ENCODE measurements at places on chromosomes 6 and 20.

GRCh38 chr6:160917572-160917971 lies 74.0 kb upstream of the MAP3K4 start:
- DNase-seq = no peak

- DNase-seq = peak; percentile 61
These were observed 19.4 kb upstream of the MRGBP start for GRCh38 chr20:62776692-62777527.

DNA sequence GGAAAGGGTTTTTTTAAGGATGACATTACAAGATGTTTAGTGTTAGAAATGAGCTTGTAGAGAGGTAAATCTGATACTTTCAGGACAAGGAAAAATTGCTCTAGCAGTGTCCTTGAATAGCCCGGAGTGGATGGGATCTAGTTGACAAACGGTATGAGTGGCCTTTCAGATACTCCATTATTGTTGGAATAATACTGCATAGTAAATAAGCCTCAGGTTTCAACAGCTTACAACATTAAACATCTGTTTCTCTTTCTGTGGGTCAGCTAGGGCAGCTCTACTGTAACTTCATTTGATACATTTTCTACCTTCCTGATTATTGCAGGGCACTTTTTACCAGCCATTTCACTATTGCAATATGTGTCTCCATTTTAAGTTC lies 118.0 kb downstream of the B3GAT2 start:
- no peak for DNase-seq

DNA sequence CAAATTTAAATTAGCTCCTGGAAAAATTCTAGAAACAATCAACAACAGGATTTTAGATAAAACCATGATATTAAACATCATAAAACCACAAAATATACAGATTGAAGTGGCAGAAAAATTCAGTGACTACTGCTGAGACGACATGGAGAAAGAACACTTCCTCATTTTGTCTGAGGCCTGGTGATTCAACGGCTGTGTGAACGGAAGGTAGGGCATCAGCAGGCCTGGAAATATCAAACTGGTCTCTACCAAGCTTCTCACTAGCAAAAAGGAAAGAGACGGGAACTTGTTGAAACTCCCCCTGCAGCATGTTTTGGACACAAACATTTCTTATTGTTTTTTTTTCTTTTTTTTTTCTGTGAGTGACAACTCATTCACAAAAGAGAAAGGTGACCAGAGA lies 58.0 kb upstream of the AHI1 start:
- DNase-seq = peak; percentile 24

GRCh38 chr6:18387061-18387721 lies at the start of gene RNF144B:
Gene RNF144B, plus strand, starts transcription at chr6:18387350. Its CDS starts 12,185 bp downstream, at chr6:18399535.
- DNase-seq = peak; percentile 78

GRCh38 chr6:43665376-43665775 lies 20.5 kb downstream of the RSPH9 start:
- no peak for DNase-seq

- DNase-seq = no peak
These were observed 30.6 kb downstream of the MTHFD1L start for GRCh38 chr6:150895928-150896632.

GRCh38 chr20:17885544-17885943 lies 83.0 kb downstream of the SNX5 start:
- DNase-seq = no peak

GRCh38 chr6:115612796-115613479 lies 447.8 kb downstream of the FRK start:
- DNase-seq = no peak

- peak; percentile 81 for DNase-seq
These were observed 103.0 kb downstream of the EDN3 start for GRCh38 chr20:59403261-59403961.

GRCh38 chr20:57851025-57851682 lies 141.3 kb upstream of the PMEPA1 start:
- no peak for DNase-seq

DNA sequence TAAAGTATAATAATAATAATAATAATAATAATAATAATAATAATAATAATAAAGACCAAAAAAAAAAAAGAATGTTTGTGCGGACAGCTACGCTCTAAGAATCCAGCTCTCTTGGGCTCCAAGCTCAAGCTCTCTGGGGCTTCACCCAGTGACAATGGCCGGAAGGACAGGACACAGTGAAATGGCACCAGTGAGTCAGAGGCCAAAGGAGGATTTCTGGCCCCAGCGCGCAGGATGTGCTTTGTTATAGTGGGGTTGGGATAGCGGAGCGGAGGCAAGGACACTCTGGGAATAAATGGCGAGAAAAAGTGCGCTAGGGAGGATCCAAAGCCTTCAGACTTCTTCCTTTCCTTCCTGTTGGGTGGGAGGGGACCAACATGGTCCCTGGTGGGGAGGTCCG lies 38.2 kb downstream of the HLA-A start:
- no peak for DNase-seq

- DNase-seq = no peak
These were observed 29.4 kb downstream of the PLCB1 start for GRCh38 chr20:8161264-8162071.

DNA sequence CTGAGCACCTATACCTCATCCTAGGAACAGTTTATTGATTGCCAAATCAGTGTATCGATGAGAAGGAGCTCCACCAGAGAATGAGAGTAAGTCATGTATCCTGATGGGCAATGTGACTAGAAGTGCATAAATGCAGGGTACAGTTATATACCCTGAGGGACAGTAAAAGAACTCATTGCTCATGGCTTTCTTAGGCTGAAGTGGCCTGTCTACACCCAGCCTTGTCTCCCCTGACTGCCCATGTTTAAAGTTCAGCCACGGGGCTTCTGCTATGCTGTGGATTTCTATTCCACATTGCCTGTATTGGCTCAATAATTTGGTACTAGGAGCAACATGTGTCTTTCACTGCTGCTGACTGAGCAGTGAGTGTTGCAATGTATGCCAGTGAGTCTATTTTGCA lies 400.4 kb upstream of the IMPG1 start:
- DNase-seq = no peak

- no peak for DNase-seq
These were observed 78.7 kb upstream of the IFNGR1 start for GRCh38 chr6:137297887-137298286.

DNA sequence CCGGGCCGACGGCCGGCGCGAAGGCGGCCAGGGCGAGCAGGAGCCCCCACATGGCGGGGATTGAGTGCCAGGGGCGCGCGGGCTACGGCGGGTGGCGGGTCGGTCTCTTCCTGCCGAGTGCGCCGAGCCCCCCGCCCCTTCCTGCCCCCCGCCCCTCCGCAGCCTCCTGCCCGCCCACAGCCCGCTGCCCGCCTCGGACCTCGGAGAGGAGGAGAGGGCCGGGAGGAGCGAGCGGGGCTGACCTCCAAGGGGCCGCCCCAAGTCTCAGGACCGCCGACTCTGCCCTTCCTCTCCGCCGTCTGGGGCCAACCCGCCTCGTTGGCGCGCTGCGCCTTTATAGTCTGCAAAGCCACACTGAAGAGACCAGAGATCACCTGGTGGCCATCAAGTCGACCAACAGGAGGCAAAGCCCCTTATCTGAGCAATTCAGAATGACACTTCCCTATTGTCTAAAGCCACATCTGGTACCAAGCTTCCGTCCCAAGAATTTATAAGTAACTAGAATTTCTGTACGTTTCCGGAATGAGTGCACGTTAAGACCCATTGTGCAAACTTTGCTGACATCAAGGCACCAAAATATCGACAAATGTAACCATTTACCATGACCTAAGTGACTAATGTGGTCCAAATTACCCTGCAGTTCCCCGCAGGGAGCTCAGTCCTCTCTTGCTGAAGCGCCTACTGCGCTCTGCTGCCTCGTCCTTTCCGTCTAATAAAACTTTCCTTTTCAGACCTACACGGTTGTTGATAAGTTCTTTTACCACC lies at the start of gene CPXM1:
TSS of gene CPXM1 (minus strand) at position 107 of the 765 bp plus-strand sequence. CDS start at position 52, 55 bp downstream.
- peak; percentile 55 for DNase-seq

All from germinal center (tissue), 1 donor.